ENCODE measurements at places on chromosomes 11 and 22. TPM values are rescaled to one million over a fixed set of nuclear protein-coding genes. Genes with fewer than 3 reads are reported as not detected.

CHCHD10 gene
- 8.3 TPM for total RNA-seq

RIBC2 gene
- 2.5 TPM for total RNA-seq

HORMAD2 gene
- 1.8 TPM for total RNA-seq

SLC37A2 gene
- 2.1 TPM for total RNA-seq

KCNC1 gene
- total RNA-seq: 12.7 TPM

CHRM4 gene
- 13.4 TPM for total RNA-seq

SPTBN2 gene
- 97.3 TPM for total RNA-seq

Data from diencephalon (tissue), 1 donor.